ENCODE measurements at places on chromosomes 7 and 10.

GRCh38 chr10:110530131-110530831, 32.6 kb downstream of the DUSP5 start:
- DNase-seq, result no peak

- DNase-seq, result no peak
Observed at GRCh38 chr10:78899996-78900714, 168.6 kb upstream of the ZMIZ1 start.

GRCh38 chr7:30797176-30798040, 26.2 kb downstream of the MINDY4 start:
- no peak for DNase-seq

- DNase-seq, result no peak
Observed at GRCh38 chr10:66283874-66284464, 641.9 kb upstream of the LRRTM3 start.

- no peak for DNase-seq
Observed at GRCh38 chr7:130102588-130102987, 32.3 kb downstream of the KLHDC10 start.

DNA sequence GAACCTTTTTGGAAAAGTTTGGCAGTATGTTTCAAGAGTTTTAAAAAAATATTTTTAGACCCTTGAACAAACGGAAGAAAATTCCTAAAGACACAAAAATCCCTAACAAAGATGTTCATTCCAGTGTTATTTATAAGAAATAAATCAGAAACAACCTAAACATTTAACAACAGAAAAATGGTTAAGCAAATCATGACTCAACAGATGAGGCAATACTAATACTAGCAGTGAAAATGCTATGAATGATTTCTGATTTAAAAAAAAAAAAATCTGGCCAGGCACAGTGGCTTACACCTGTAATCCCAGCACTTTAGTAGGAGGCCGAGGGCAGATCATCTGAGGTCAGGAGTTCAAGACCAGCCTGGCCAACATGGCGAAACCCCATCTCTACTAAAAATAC, 61.0 kb downstream of the ARHGAP12 start:
- no peak for DNase-seq

GRCh38 chr7:30917216-30917893, 5.7 kb downstream of the AQP1 start:
- DNase-seq, result no peak

DNA sequence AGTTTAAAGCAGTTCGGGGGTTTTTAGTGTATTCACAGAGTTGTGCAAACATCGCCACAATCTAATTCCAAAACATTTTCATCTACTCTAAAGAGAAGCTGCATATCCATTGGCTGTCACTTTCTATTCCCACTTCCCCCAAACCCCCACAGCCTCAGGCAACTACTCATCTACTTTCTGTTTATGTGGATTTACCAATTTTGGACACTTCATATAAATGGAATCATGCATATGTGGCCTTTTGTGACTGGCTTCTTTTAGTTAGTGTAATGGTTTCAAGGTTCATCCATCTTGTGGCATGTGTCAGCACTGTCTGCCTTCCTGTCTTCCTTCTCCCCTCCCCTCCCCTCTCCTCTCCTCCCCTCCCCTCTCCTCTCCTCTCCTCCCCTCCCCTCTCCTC, 78.5 kb upstream of the FZD1 start:
- no peak for DNase-seq

GRCh38 chr7:75599244-75599781, 107.2 kb downstream of the SPDYE5 start:
- no peak for DNase-seq

- DNase-seq, result no peak
Observed at GRCh38 chr7:121069346-121070100, 81.0 kb downstream of the CPED1 start.

DNA sequence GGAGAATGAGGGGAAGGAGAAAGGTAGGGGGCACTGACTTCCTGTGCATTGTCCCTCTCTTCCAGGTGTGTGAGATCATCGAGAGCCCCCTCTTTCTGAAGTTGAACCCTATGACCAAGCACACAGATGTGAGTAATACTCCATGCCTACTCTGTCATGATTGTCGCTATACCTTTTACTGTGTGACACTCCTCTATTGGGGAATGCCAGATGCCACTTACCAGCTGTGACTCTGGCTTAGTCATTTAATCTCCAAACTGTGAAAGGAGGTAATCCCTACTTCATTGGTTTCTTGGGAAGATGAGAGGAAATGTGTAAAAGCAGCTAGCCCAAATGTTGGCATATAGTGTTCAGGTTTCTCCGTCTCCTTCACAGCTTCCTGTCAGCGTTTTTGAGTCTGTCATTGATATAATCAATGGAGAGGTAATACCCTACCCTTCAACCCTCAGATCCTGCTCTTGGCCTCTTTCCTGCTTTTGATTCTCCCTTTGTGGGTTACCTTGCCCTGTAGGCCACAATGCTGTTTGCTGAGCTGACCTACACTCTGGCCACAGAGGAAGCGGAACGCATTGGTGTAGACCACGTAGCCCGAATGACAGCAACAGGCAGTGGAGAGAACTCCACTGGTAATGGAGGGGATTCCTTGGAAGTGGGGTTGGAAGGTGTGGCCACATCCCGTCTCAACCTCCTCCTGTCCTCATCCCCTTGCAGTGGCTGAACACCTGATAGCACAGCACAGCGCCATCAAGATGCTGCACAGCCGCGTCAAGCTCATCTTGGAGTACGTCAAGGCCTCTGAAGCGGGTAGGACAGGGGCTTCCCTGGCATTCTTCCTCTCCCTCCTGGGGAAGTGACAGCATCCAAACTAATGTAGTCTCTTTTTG, 2.0 kb downstream of the COPS6 start:
- no peak for DNase-seq

- no peak for DNase-seq
Observed at GRCh38 chr7:123665896-123666295, 10.2 kb downstream of the LMOD2 start.

GRCh38 chr10:65394502-65395297, 1531.1 kb upstream of the LRRTM3 start:
- no peak for DNase-seq

GRCh38 chr10:47358457-47358856, 10.3 kb downstream of the RBP3 start:
- no peak for DNase-seq

DNA sequence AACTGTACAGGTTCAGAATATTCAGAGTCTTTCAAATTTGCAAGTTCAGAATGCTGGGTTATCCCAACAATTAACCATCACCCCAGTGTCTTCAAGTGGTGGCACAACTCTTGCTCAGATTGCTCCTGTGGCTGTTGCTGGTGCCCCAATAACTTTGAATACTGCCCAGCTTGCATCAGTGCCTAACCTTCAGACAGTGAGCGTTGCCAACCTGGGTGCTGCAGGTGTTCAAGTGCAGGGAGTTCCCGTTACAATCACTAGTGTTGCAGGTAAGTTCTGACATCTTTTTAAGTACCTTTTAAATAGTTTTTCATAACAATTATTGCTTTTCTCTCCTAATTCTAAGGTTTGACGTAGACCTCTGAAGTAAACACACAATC, 2.7 kb downstream of the SP4 start:
- DNase-seq, result no peak

DNA sequence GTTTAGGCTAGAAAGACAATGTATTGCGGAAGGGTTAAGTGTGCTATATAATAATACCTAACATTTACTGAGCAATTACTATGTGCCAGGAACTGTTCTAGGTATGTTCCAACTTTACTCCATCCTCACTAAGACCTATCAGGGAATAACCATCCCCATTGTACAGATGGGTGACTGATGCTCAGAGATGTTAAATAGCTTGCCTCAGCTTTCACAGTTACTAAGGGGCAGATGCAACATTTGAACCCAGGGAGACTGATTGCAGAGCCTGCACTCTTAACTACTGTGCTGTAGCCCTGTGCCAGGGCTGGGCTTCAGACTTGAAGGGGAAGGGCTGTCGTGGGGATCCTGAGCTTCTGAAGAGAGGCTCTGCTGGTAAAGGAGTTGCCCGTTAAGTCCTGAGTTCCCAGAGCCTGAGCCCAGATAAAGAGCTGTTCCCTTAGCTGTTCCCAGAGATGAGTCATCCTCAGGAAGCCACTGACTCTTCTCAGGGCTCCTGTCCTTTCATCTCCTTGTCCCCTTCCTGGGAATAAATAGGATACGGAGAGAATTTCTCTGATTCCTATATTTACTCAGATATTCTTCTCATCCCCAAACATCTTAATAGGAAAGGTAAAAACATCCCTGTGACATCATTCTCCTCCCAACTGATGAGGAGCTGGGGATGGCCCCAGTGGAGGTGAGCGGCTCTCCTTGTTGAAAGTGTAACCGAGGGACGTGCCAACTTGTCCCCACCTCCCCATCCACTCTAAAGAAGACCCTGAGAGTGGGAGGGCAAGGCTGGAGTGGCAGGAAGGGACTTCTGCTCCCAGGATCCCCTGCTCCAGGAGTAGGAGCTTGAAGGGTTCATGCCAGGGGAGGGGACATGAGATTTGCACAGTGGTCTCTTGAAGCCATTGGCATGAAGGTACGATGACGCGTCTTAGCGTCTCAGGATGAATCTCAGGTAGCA, 28.0 kb upstream of the HABP2 start:
- DNase-seq, result no peak

DNA sequence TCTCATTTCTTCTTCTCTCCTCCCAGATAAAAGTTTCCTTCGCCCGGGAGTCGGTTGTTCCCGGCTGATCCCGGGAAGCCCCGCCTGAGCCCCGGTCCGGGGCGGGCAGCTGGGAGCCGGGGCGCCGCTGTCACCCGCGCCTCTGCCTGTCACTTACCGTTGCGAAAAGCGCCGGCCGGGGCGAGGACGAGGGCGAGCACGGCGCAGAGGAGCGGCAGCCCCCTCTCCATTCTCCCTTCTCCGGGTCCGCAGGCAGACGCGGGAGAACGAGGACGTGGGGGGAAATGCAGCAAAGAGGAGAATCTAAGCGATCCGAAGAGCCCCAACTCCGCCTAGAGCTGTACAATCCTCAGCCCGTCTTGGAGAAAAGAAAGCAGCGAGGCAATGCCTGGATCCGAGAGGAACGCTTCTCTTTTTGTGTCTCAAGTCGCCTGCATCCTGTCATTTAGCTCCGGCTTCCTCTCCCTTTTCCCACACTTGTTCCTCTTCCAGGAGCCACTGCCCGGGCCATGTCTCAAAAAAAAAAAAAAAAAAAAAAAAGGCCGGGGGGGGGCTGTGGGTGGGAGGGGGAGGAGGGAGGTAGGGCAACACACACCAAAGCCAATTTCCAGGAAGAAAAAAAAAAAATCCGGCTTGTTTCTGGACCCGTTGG, at the start of gene NRP1:
NRP1 (minus strand) TSS at position 515 of the 652 bp plus-strand sequence; CDS start at position 230, 285 bp downstream.
- no peak for DNase-seq

DNA sequence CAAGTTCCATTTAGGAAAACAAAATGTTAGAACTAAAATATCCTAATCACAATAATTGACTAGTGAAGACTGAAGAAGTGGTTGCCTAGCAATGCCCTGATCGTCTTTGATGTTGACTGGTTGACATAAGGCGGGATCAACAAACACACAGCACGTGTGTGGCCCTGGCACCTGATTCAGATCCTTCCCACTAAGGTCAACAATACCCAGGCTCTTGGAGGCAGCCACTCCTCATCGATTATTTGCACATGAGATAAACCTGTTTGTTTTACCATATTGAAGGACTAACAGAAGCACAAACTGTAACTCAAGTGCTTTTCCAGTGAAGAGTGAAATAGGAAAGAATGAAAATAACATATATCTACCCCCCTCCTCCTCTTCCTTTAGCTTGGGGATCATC, 15.6 kb downstream of the FANK1 start:
- no peak for DNase-seq

GRCh38 chr10:10418387-10418786, 599.3 kb upstream of the CELF2 start:
- no peak for DNase-seq

GRCh38 chr10:102240467-102241031, 763 bp downstream of the PITX3 start:
- DNase-seq, result no peak

GRCh38 chr10:114073395-114074186, 29.9 kb downstream of the ADRB1 start:
- DNase-seq, result no peak

DNA sequence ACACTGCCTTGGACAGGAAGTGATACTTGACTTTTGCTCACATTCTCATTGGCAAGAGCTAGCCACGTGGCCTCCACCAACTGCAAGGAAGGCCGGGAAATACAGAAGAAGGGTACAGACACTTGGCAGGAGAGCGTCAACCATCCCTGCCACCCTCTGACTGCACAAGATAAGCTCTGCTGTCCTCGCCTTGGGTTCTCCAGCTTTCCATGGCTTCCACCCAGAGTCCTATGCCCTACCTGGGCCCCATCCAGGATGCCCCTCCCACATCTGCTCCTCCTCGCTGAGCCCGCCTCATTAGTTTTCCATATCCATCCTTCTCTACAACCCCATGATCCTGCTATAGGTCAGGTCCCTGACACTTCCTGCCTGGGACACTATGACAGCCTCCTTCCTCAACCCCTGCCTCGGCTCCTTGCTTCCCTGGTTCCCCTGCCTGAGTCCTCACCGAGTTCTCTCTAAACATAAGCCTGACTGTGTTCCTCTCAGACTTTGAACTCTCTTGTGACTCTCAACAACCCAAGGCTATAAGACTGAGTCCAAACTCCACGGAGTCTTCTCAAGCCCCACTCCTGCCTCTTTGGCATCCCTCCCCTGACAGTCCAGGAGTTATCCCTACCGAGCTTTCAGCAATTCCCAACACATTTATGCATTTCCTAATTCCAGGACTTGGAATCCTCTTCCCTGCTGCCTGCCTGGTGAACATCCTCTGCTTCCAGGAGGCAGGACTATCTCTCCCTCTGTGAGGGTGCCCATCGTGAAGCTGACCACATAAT, 23.2 kb upstream of the GDF10 start:
- no peak for DNase-seq

DNA sequence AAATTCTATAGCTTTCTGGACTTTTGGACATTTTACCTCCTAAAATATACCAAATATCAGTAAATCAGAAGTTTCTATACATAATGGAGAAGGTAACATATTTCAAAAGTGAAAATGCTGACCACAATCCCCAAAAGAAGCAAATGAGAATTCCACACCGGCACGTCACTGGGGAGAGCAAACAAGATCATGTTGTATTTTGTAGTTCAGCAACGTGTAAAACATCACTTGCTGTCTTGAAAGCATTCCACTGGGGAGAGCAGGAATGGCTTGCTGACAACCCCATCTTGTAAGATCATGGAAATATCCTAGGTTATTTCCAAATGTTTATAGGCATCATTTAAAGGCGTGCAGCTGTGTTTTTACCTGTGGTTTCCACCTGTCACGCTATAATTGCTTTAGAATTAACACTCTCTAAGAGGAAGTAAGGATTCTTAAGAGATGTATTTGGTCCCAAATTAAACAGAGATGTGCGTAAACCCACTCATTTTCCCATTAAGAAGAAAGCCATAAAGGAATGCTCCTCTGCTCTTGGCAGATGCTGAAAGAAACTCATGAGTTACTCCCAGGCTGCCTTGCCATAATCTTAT, 397.1 kb upstream of the POT1 start:
- no peak for DNase-seq

- DNase-seq, result peak; percentile 66
Observed at GRCh38 chr7:97872025-97872669, at the start of gene ASNS. Gene ASNS, minus strand, starts transcription at chr7:97872408. Its CDS starts 3,252 bp downstream, at chr7:97869156.

DNA sequence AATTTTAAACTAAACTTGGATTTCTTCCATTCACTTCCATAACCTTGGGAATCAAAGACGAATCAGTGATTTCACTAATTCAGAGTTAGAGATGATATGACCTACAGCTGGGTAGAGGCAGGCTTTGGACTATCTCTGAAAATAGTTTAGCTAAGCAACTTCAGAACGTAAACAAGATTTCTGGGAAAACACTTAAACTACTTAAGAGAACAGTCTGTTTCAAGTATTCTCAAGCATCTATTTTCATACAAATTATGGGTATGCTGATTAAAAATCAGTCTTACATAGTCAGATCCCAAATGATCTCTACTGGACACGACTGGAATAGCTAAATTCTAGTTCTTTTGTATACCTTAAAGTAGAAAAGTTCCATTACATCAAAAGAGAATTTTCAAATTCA, 179.9 kb downstream of the PLCE1 start:
- DNase-seq, result no peak
